ENCODE measurements at places on chromosomes 5 and 9.

DNA sequence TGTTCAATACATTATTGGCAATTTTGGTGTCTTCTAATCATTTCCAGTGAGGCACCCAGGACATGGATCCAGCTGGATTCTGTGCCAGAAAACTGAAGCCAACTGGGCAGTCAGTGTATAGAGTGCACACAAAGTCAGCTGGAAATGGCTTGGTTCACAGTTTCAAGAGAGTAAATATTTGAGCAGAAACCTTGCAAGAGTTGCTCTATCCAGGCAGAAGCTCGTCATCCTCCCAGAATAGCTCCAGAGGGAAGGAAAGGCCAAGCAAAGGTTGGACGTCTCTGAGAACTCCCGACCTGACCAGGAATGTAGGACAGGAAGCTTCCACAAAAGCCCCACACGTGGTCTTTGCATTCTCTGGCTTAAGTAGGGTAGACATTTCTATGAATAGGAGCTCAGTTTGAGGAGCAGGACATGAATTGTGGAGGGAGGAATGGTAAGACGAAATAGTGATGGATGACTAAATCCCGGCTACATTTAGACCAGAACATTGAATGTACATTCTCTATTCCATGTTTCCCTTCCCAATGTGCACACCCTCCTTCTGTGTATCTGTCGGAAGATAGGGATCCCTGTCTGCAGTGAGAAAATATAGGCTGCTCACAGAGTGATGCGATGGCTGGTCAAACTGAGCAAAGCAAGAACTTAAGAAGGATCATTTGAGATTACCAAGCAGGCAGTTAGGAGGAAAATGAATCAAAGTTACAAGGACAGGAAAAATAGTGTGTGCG, 72.7 kb upstream of the FCN2 start:
- peak; percentile 37 for DNase-seq

DNA sequence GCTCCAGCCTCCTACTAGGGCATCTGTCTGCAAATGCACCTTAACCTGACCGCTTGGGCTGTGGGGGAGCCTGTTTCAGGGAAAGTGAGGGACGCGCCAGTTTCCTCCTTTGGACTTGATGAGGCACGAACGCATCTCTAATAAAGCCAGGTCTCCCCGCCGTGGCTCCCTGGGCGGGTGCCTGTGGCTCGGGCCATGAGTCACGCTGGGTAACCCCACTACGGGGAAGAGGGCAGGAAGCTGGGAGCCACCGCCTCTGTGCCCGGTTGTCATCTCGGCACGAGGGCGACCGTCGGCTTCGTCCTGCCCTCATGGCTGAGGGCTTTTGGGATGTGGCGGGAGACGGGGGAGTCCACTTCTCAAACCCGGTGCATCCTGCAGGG, 12.1 kb downstream of the NOTCH1 start:
- no peak for DNase-seq

GRCh38 chr9:69555802-69556201, 116.4 kb downstream of the APBA1 start:
- DNase-seq: no peak

DNA sequence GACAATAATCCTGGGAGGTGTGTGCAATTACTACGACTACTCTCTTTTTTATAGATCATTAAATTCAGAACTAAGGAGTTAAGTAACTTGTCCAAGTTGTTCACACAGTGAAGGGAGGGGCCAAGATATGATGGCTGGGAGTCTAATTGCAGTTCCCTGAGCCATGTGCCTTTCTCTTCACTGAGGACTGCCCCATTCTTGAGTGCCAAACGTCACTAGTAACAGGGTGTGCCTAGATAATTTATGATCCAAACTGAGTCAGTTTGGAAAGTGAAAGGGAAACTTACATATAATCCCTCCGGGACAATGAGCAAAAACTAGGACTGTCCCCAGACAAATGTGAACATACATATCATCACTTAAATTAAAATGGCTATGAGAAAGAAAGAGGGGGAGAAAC, 20.2 kb downstream of the IL7R start:
- DNase-seq: no peak

- no peak for DNase-seq
Observed at GRCh38 chr5:175712681-175713085, 54.8 kb downstream of the HRH2 start.

DNA sequence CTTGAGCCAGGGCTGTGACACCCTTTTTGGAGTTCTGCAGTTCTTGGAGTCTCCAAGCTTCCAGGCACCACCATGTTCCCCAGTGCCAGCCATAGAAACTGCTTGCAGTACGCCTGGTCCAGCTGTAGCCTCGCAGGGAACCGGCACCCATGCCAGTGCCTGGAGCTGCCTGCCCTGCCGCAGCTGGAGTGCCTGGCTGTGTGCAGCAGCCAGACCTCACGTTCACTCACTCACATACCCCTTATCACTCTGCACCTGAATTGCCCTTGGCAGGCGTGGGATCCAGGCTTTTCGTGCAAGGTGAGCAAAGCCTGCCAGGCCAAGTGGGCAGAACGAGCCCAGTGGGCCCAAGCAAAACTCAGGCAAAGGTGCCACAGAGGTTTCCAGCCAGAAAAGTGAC, 77.8 kb upstream of the SHB start:
- no peak for DNase-seq

DNA sequence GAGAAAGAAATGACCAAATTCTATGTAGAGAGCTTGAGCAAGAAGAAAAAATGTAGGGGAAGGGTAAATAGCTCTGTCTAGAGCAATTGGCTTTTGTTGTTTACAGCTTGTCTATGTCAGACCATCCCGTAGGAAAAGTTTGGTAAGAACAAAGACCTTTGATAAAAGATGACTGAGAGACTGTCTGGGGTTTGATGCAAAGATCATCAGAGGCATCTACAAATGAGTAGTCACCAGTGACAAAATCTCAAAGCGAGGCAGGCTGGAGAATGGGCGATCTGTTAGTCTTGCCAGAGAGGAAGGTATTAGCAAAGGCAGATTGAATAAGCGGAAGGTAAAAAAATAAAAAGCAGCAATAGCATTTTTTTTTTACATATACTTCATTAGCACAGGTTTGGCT, 125.0 kb upstream of the RASGRF2 start:
- DNase-seq: no peak

GRCh38 chr9:83274787-83275186, 211.8 kb upstream of the RASEF start:
- no peak for DNase-seq

DNA sequence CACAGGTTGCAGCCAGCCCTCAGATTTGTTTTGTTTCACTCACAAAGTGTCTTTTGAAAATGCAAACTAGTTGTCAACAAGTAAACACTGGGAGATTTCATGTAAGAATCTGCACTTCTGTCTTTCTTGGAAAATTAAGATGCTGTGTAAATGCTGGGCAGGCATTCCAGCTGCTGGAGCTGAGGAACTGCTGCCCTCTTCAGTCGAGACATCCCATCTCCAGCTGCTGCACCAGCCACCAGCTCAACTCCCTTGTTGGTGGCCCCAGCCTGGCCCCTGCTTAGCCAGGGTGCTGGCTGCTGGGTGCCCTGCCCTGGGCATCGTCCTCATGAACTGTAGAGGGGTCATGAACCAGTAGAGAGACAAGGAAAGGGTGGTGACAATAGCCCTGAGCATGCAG, 33.1 kb upstream of the AFAP1L1 start:
- no peak for DNase-seq

DNA sequence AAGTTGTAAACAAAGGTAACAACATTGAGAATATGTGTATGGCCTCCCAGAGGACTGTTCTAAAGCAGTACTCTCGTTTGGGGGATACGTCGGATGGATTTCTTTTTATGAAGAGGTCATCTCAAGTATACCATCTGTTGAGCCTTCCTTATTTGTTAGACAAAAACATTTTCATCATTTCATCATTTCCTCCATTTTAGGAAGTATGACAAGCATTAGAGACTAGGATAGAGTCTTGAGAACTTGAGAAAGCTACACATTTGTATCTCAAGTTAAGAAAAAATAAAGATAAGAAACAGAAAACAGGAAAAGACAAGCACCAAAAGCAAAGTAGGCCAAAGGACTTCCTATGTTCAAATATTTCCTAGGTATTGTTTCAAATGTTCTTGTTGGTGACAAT, 307.0 kb downstream of the EFNA5 start:
- DNase-seq: no peak

DNA sequence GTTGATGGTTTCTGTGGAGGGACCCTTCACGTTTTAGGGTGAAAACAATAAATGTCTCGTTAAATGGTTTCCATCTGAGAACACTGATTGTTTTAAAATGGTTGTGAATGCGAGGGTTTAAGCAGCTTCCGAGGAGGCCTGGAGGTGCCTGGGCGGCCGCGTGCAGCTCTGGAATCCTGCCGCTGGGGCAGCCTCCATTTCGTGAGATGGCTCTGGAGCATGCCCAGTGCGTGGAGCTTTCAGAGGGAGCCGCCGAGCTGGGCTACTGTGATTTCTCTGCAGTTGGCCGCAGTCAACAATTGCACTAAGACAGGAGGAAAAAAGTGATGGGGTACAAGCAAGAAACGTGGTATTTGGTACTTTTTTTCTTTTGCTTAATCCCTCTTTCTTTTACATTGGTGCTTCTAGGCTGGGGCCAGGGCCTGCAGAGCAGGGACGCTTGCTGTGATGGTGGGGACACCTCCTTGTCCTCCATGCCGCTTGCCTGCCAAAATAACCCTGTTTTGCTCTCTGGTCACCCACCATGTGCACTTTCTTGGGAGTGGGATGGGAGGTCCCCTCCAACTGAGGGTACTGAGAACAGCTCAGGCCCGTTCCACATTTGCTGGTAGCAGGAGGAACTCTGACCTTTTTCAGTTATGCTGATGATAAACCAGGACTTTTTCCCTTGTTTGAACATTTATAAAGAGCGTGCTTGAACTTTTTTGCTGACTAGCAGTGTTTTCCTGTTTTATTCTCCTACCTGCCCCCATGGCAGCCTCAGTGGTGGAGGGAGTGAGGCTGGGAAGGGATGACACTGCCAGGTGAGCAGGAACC, 47.1 kb downstream of the EHMT1 start:
- DNase-seq: no peak
